ENCODE measurements at places on chromosomes 5 and 9.

GRCh38 chr9:120710110-120710981 is 3.9 kb downstream of the MEGF9 start:
- no peak for DNase-seq

DNA sequence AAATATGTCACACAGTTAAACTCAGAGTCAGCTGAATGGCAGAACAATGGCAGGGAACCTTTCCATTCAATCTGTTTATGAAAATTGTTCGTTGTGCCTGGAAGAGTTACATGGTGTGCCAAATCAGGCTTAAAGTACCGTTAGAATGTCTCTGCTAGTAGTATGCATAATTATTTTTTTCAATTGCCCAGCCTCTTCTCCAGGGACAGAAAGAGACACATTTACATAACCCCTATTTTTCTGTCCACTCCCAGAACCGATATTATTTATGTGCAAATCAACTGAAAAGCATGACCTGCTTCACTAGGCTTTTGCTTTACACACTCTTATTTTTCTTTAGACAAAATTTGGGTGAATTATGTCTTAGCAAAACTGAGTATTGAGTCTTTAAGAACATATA is 459.1 kb downstream of the EFNA5 start:
- DNase-seq = no peak

DNA sequence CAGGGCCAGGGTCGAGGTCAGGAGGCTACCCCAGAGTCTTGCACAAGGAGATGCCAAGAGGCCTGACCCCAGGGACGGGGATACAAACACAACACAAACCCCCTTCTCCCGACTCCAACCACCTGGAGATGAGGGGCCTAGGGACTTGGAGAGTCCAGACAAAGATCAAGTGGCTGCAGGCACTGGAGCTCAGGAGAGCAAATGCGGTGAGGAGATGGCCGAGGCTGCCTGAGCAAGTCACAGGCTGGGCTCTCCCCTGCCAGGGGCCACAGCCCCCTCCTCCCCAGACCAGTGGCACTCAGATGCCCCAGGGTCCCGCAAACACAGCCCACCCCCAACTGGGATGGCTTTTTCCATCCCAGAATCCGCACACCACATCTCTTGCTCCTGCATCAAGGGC is 15.8 kb downstream of the SH3GLB2 start:
- DNase-seq = no peak

DNA sequence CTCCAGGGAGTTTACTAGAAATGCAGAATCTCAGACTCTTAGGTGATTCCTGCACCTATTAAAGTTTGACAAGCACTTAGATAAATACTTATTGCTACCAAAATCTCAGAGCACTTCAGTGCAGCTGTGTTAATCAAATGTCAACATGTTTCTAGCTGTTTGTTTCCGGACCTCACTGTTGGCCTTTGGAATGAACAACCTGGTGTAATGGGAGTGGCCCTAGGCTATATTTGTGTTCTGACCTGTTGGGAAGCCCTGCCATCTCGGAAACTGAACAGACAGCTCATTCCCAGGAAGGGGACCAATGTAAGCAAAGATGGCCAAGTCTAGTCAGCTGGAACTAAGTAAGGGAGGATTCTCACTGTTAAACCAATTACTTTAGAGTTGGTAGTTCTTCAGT is 145.0 kb upstream of the SLC28A3 start:
- DNase-seq = no peak

- DNase-seq = no peak
Observed at GRCh38 chr5:4942831-4943178, 197.3 kb upstream of the ADAMTS16 start.

GRCh38 chr9:127180457-127181314 is 58.3 kb upstream of the ANGPTL2 start:
- DNase-seq = no peak

- DNase-seq = no peak
Observed at GRCh38 chr9:98304381-98304780, 48.9 kb upstream of the TBC1D2 start.

DNA sequence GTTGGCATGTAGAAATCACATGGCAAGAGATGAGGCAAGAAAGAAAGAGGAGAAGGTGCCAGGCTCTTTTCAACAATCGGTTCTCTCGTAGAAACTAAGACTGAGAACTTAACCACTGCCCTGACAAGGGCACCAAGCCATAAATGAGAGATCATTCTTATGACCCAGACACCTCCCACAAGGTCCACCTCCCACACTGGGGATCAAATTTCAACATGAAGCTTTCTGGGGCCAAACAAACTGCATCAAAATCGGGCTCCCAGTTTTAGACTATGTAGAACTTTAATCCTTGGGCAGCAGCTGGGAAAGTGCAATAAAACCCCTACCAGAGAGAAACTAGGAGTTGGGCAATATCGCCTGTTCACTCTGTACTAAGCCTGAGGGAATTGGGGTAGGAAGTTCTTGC is 150.2 kb upstream of the CCDC152 start:
- DNase-seq = no peak

DNA sequence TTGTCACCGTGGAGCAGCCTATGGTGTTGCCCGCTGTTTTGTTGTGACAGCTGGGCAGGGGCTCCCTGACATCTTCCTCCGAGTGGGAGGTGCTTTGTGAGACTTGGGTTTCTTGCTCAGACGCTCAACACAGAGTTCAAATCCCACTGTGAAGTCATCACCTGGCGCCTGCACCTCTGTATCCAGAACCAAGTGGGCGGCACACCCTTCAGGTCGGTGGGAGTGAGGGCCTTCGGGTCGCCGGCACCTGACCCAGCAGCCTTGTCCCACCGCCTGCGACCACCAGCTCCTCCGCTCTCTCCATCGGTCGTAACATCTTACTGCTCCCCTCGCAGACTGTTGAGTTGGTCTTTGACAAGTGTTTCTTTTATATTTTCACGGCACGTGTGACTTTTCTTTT is 37.6 kb upstream of the EXOC3 start:
- DNase-seq = no peak
